Muscle of arm (tissue), 14 donors: ENCODE measurements at places on chromosomes 2 and 18.

DNA sequence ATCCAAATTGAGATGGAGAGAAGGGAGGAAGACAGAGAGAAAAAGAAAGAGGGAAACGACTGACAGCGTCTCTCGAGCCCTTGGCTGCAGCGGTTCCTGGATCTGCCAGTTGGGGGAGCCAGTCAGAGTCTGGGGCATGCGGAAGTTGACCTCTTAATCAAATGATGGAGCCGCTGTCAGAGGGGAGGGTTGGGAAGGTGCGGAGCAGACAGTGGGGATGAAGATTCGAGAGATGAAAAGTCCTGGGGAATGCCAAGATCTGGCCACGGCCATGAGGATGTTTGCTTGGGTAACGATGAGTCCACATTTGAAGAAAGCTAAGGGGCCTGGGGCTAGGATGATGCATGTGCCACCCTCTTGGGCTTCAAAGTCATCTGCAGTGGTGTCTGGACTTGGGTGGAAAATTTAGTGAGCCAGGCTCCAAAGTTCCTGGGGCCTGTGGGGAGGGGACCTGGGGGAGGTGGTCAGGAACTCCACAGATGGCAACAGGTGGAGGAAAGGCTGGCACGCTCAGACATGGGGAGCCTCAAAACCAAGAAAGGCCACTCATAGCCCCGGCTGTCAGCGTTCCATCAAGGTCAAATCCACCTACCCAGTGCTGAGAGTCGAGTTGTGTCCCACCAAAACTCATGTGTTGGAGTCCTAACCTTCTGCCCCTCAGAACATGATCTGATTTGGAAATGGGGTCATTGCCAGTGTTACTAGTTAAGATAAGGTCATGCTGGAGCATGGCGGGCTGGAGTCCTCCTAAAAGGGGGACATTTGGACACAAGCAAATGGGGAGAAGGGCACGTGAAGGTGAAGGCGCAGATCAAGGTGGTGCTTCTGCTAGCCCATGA is 200.1 kb downstream of the NDUFA10 start:
- DNase-seq = no peak

DNA sequence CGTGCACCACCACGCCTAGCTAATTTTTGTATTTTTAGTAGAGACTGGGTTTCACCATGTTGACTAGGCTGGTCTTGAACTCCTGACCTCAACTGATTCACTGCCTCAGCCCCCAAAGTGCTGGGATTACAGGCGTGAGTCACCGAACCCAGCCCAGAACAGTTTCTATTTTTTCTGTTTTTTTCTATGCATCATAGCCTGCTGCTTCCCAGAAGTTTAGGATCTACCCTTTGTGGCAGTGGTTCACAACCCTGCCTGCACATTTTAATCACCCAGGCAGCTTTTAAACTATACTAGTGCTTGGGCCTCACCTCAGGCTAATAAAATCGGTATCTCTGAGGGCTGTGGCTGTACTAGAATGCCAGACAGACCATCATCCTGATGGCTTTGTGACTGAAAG is 39.7 kb upstream of the SOCS6 start:
- no peak for DNase-seq

DNA sequence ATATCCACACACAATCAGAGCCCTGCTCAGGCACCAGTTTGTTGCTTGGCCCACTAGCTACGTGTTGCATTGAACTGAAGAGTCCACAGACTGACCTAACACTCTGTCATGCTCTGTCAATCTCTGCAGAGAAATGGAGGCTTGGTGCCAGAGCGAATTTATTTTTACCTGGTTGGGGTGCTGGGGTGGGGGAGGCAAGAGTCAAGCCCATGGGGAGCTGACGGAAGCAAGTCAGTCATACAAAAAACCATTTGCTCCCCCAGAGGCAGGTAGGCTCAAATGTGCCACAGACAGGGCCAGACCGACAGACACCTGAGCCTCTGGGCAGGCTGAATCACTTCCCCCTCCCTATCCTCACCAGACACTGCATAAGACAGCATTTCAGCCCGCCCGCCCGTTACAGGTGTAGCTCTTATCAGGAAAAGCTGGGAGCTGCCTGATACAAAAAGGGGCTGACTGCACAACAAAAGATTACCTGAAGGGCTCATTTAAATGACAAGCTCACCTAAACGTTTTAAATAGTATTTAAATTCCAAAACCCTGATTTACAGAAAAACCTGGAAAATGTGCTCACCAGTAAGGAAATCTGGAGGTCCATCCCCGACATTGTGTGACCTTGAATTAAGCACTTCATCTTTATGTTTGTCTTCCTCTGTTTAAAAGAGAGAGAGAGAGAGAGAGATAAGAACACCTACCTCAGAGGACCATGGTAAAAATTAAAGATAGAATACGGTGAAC is 2.1 kb upstream of the PCBP1 start:
- DNase-seq = no peak

DNA sequence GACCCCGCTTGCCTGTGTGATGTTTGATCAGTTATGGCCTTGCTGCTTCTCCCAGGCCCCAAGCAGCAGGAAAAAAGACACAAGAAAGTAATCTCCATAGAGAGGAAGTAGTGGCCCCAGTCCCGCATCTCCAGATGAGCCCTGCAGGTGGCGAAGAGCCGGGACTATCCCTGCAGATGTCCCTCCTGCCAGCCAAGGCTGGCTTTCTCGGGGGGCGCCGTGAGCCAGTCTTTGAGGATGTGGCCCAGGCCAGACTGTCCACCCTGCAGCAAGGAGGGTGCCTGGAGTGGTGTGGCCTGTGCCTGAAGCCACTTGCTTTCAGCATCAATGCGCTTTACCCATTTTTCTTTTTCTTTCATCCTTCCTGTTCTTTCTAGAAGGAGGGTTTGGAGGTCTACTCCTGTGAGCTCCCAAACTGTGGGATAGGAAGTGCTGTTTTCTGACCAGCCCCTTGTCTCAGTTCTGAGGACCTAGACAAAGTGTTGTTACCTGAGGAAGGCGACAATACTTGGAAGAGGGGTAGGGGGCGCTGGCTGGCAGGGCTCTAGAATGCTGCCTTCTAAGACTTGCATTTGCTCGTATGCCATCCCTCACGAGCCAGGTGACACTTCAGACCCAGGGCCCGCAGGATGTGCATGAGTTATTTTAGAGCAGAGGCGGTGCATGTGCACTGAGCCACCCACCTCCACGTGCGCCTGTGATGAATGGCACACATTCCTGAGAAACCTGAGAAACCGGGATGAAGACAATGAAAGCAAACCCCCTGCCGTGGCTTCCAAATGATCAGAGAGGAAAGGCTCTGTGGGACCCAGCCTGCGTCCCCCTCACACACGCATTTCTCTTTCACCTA is 255.8 kb downstream of the FBXO15 start:
- DNase-seq = no peak
